Osteoblast (primary cell): ENCODE measurements at places on chromosomes 1 and 21. TPM values are rescaled to one million over a fixed set of nuclear protein-coding genes. Genes with fewer than 3 reads are reported as not detected.

- DNase-seq, result no peak
Measured at GRCh38 chr1:59220356-59220755, 76.5 kb upstream of the FGGY start.

DNA sequence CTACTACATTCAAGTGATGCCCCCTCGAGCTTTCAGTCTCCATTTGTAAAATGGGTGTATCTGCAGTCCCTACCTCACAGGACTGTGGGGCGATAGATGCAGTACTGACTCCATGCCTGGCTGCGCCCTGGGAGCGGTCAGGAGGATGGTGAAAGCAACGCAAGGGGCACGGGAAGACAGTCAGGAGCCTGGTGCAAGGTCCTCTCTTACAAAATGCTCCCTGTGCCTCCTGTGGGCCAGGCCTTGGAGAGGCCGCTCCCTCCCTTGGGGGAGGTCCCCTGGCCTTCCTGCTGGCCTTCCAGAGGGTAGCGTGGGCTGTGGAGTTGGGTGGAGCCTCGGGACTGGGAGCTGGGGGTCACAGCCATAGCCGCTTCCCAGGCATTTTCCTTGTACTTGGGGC lies 21.6 kb downstream of the FAM151A start:
- DNase-seq, result peak; percentile 38

- peak; percentile 49 for DNase-seq
Measured at GRCh38 chr1:228987736-228988506, 252.6 kb downstream of the RHOU start.

AMY1C gene
- total RNA-seq, result not detected in 2 replicates

GRCh38 chr1:87117761-87118368 lies 203.4 kb downstream of the HS2ST1 start:
- no peak for DNase-seq

DNA sequence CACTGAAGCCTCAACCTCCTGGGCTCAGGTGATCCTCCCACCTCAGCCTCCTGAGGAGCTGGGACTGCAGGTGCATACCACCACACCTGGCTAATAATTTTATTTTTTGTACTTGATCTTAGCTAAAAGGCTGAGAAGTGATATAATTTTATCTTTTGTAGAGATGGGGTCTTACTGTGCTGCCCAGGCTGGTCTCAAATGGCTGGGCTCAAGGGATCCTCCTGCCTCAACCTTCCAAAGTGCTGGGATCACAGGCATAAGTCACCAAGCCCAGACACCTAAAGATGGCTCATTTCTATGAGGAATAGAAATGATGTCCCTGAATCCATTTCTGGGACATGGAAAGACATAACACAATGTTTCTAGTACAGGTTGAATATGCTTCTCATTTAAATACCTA lies 57.8 kb downstream of the TOMM20 start:
- DNase-seq, result no peak

- DNase-seq, result no peak
Measured at GRCh38 chr1:208347191-208347590, 103.0 kb upstream of the PLXNA2 start.

- no peak for DNase-seq
Measured at GRCh38 chr1:18794561-18794960, 64.9 kb downstream of the TAS1R2 start.

GRCh38 chr1:18711536-18712251 lies 81.0 kb downstream of the PAX7 start:
- DNase-seq, result no peak

DNA sequence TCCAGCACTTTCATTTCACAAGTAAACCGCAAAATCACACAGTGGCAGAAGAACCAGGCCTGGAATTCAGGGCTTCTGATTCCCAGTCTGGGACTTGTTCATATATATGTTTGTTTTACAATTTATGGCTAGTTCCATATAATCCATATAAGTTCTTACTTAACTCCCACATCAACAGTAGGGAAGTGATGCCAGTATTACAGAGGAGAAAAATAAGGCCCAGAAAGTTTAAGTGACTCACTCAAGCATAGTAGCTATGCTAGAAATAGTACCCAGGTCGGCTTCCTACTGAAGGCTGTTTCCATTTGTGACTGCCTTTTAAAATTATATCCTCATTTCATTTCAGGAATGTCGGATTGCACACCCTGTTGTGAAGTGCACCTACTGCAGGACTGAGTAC lies 1.4 kb downstream of the FAM76A start:
- peak; percentile 83 for DNase-seq

DNA sequence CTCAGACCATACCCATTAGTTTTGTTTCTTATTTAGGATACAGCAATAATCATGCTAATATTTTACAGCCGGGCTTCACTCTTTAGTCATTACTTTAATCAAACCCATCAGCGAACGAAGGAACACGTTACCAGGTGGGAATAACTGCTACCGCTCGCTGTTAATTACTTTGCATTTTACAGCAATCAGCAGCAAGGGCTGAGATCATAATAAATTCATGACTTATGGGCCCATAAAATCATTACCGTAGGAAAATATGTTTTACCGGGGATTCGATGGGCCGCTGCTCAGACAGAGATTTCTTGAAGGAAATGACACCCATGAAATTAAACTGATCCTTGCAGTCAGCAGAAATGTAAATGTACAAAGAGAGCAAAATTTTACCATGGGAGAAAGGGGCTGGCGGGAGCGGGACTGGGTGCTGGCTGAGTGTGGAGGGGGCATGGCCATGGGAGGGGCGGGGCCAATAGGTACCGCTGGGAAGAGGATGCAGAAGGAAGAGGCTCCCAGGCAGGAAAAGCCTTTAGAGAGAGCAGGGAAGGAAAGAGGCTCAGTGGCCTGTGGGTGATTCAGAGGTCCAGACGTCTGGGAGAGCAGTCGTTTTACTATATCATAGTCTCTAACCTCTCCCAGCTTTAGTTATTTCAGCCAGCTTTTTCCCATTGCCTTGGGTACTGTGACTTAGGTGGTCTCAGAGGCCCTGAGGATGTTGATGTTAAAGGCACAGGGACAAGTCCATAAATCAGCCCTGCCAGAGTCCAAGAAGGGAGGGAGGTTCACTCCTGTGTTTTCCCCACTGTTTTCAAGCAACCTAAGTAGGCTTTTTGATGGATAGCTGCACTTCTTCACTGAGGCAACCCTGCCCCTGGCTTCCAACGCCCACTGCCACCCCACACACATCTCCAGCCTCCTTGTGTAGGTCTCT lies 258.9 kb downstream of the SEC16B start:
- peak; percentile 72 for DNase-seq

FAM72C gene
- 0.36 and 0.59 TPM in 2 replicates for total RNA-seq

GRCh38 chr1:210117198-210117597 lies 115.4 kb upstream of the SERTAD4 start:
- DNase-seq, result no peak

- no peak for DNase-seq
Measured at GRCh38 chr21:39705849-39706248, 39.1 kb upstream of the IGSF5 start.

GRCh38 chr1:214566158-214567104 lies 15.0 kb upstream of the PTPN14 start:
- DNase-seq, result no peak

ADAMTS1 gene
- 182 and 243 TPM in 2 replicates for total RNA-seq

CDCP2 gene
- not detected in 2 replicates for total RNA-seq

DNA sequence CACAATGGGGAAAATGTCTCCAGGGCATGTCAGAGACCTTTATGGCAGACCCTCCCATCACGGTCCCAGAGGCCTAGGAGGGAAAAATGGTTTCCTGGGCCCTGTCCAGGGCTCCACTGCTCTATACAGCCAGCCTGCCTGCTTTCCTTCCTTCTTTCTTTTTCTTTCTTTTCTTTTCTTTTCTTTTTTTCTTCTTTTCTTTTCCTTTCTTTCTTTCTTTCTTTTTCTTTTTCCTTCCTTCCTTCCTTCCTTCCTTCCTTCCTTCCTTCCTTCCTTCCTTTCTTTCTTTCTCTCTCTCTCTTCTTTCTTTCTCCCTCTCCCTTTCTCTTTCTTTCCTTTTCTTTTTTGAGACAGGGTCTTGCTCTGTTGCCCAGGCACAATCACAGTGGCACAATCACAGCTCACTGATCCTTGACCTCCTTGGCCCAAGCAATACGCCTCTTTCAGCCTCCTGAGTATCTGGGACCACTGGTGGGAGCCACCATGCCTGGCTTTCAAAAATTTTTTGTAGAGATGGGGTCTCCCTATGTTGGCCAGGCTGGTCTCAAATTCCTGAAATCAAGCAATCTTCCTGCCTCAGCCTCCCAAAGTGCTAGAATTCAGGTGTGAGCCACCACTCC lies 106.9 kb downstream of the BACH1 start:
- no peak for DNase-seq

DNA sequence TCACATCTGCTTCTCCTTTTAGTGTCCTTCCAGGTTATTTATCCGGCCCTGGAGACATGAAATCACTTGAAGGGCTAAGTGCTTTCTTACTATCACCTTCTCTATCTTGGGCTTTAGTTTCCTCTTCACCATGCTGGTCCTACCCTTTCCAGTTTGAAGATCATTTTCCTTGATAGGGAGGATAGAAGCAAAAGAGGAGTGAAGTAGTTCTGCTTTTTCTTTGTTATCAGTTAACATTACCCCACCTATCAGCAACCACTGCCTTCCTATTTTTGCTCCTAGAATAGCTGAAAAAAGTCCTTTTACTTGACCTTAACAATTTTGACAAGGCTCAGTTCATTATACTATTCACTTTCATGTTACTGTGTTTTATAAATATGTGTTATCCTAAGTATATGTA lies 19.4 kb downstream of the RGL1 start:
- no peak for DNase-seq

DNA sequence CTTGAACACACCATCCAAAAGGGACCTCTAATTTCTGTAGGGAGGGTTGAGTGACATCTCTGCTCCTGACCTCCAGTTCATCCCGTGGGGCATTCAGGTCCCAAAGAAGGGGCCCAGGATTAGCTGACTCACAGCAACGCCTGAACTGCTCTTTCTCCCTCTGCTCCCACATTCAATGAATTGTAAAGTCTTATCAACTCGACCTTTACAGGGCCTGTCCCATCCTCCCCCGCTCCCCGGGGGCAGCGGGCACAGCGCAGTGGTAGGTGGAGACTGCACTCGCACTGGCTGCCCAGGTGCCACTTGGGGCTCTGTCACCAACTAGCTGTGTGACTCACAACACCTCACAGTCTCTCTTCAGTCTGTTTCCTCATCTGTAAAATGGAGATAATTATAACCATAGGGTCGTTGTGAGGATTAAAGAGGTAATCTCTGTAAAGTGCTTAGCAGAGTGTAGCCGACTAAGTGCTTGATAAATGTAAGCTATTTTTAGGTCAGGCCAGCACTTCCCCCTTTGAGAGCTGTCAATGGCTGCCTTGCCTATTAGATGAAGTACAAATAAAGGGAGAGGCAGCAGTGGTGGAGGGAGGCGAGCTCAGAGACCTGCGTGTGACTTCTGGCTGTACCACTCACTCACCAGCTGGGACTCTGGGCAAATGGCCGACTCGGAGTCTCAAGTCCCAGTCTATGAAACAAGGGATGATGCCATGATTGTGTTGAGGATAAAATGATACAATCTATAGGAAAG lies 637 bp upstream of the MYBPHL start:
- peak; percentile 53 for DNase-seq

GRCh38 chr1:151803164-151803563 lies 2.1 kb downstream of the LINGO4 start:
- no peak for DNase-seq

DNA sequence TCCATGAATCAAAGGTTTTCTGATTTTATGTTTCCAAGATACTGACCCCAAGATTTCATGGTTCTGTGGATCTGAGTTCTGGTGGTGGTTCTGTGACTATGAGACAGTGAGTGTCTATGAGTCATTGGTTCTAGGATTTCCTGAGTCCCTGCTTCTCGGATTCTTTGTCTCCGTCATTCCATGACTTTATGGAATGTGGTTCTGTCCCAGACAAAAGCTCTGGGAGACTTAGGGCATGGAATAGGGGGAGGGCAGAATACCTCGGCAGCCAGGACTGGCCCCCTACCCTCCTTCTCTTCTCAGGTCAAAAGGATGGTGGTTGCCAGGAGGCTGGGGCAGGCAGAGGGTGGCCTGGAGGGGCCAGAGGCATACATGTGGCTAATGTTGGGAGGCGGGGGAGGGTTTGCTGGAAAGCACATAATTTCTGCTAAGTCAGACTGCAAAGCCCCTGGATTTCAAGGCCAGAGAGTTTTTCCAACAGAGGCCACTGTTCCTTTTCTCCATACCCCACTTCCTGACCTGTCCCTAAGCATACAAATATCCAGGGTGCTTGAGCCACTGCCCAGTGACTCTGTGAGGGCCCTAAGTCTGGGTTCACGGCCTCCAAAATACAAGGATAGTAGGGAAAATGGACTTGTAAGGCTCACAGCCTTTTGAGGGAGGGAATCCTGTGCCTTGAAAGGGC lies 17.2 kb downstream of the CDCP2 start:
- DNase-seq, result peak; percentile 71

DNA sequence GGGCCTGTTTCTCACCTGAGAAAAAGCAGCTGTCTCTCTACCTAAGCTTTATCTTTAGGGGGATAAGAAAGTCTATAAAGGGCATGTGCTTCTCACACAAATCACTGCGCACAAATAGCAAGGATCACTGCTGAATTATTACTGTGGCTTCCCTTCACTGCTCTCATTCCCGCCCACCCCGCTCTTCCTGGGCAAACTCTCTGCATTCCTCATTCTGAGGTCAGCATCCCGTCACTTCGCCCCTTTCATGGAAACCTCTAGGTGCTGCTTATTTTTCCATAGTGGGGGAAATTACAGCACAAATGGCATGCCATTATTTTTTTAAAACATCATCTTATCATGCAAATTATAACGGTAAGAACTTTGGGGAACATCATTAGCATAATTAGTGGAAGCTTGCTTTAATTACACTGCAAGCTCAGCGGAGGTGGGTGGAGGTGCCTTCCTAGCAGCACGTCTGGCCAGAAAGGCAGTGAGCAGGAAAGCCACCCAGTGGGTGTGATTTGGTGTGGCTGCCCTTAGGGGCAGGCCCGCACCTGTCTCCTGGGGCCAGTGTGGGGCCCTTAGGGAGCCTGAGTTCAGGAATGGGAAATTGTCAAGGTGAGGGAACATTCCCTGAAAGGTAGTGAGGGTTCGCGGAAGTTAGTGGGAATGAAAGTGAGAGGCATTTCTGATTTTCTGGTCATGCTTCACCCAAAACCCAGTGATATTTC lies 105.9 kb downstream of the LAMC2 start:
- DNase-seq, result peak; percentile 92

GRCh38 chr1:221228594-221228993 lies 349.4 kb downstream of the HLX start:
- DNase-seq, result peak; percentile 17

DNASE2B gene
- total RNA-seq, result not detected in 2 replicates

DNA sequence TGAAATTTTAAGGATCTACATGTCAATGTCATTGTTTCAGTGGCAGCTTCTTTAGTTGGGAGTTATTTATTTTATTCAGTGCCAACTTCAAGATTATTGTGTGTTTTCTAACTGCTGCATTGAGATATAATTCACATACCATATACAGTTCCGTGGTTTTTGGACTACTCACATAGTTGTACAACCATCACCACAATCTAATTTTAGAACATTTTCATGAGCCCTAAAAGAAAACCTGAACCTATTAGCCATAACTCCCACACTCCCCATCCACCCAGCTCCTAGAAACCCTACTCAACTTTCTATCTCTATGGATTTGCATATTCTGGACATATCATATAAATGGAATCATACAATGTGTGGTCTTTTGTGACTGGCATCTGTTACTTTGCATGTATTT lies 220.0 kb downstream of the LRRC40 start:
- DNase-seq, result no peak
